ENCODE measurements at places on chromosomes 3 and 15.

GRCh38 chr15:100226107-100226506 lies 115.7 kb downstream of the ADAMTS17 start:
- no peak for DNase-seq

- DNase-seq, result peak; percentile 81
These were observed 6.5 kb upstream of the TM4SF18 start for GRCh38 chr3:149339931-149340309.

- DNase-seq, result no peak
These were observed 363.3 kb upstream of the SLCO3A1 start for GRCh38 chr15:91490211-91490610.

- no peak for DNase-seq
These were observed 13.2 kb downstream of the SMAD6 start for GRCh38 chr15:66715181-66715624.
